ENCODE measurements at places on chromosomes 1 and 21.
A peak's percentile ranks its signal among the peaks of the same experiment; 100 is the strongest.

DNA sequence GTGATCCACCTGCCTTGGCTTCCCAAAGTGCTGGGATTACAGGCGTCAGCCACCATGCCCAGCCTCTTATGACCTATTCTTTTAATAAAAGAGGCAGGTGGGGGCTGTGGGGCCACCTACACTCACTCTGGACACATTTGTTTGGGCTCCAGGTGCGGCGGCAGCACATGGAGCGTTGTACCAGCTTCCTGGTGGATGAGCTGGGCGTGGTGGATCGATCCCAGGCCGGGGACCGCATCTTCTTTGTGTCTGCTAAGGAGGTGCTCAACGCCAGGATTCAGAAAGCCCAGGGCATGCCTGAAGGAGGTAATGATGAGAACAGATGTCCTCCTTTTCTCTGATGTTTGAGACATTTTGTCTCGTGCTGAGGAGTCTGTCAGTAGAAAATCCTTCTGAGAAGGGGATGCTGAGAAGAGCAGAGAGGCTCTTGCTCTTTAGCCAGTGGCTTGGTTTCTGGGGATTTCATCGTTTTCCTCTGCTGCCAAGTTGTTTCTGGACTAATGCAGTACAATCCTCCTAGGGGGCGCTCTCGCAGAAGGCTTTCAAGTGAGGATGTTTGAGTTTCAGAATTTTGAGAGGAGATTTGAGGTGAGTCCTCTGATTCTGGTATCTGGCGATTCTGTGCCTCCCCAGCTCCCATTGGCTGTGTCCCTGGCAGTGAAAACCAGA is 17.9 kb upstream of the MIIP start:
- peak; percentile 42 for DNase-seq

DNA sequence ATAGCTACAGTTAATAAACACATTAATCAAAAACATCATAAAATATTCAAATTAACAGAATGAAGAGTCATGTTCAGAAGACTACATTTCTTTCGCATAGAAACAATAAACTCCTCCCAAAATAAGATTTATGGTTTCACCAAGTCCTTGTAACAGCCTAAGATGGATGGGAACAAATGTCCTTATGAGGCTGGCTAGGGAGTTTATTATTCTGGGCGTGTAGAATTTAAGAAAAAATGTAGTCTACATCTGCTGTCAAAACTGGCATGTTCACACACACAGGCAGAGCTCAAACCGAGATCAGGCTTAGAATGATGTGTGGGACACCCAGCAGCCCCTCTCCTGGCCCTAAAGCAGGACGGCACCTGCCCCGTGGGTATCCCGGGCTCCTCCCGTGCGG is 101.1 kb downstream of the NPHP4 start:
- DNase-seq = peak; percentile 8

GRCh38 chr1:223755992-223756775 is 43.8 kb downstream of the CAPN2 start:
- DNase-seq = no peak

DNA sequence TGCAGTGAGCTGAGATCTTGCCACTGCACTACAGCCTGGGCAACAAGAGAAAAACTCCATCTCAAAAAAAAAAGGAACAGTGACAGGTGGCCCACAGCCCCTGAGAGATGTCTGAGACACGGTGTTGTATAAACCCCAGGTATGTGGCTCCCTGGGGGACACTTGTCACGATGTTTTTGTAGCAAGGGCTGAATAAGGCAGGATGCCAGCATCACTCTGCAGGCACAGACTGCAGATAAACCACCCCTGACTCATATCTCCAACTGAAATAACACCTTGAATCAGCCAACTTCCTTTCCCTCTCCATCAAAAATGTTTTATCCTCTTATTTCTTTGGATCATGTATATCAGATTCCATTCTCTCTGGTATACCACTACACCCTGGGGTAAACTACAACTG is 52.5 kb downstream of the NMNAT2 start:
- DNase-seq = no peak

DNA sequence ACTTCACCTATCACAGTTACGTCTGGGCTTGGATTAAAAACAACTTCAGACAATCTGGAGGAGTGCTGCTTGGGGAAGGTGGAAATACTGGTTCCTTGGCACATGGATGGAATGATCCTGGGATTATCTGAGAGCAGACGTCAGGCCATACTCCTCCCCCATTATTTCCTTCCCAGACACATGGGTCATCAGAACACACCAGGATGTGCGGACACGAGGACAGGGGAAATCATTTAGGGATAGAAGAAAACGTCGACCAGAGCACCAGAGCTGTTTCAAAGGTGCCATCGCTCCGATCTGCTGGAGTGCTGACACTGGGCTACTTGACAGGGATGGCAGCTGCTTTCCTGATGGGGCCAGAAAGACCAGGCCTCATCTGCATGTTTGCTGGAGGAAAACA is 31.8 kb upstream of the ANGPTL7 start:
- DNase-seq = no peak

GRCh38 chr1:234975122-234975940 is 153.3 kb downstream of the TOMM20 start:
- no peak for DNase-seq

GRCh38 chr1:170680428-170680827 is 16.5 kb downstream of the PRRX1 start:
- no peak for DNase-seq

GRCh38 chr1:176670853-176671252 is 207.9 kb downstream of the PAPPA2 start:
- DNase-seq = no peak

DNA sequence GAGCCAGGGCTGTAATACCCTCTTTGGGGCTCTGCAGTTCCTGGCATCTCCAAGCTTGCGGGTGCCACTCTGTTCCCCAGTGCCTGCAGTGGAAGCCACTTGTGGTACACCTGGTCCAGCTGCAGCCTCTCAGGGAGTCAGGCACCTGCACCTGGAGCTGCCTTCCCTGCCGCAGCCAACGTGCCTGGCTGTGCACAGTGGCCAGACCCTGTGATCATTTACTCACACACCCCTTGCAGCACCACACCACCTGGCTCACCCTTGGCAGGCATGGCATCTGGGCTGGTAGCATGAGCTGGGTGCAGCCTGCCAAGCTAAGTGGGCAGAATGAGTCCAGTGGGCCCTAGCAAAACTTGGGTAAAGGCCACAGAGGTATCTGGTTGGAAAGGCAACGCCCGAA is 51.1 kb upstream of the NTPCR start:
- no peak for DNase-seq

DNA sequence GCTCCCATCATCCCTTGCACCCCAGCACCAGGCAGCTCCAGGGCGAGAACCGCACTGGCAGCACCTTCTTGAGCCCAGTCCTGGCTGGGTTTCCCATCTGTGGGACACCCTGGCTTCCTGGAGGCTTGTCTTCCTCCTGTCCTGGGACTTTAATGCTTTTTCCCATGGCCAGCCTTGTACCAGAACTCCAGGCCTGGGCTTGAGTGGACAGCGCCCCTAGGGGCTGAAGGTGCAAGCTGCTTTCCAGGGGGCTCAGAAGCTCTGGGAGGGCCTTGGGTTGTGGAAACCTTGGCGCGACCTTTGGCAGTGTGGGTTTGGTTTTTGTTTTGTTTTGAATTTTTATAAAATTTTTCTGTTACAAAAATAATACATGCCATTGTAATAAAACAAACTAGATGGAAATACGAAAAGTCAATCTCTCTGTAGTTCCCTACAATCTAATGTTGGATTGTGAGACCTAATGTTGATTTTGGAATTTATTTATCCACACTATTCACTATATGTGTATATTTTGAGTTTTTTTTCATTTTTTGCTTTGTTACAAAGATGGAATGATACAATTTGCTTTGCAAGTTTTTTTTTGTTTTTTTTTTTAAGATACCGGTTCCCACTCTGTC is 33.8 kb upstream of the RPL11 start:
- DNase-seq = peak; percentile 74

GRCh38 chr1:228507961-228508652 is 20.9 kb downstream of the RNF187 start:
- DNase-seq = no peak

GRCh38 chr1:161382214-161383019 is 14.7 kb upstream of the CFAP126 start:
- DNase-seq = no peak

DNA sequence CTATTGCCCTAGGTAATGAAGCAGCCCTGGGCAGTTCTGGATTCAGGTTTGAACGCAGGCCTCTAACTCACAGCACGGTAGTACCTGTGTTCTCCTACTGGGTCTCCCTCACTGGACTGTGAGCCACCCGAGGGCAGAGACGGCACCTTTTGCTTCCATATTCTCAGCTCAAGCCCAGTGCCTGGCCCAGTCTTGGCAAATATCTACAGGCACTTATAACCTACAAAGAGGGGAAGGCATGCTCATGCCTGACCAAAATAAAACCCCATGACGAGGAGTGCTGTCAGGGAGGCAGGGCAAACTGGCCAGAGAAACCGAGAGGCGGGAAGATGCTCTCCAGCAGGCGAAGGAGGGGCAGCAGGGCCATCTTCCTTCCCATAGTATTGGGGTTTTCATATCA is 91.1 kb downstream of the DDX20 start:
- peak; percentile 45 for DNase-seq

DNA sequence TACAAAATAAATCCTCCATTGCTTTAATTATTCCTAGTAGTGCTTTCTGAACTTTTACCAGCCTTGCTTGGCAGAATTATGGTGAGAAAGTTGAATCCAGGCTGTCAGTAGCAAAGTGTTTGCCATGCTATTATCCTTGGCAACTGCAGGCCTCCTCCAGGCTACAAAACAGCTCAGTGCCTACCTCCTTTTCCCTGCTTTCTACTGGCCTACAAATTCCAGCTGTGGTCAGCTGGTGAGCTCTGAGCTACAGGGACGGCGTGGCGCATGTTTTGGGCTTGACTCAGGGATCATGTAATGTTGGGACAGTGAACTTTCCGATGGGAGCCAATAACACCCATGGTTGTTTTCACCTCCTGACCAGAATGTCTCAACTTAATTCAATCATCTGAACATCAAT is 456.1 kb upstream of the ADAMTS5 start:
- peak; percentile 77 for DNase-seq

DNA sequence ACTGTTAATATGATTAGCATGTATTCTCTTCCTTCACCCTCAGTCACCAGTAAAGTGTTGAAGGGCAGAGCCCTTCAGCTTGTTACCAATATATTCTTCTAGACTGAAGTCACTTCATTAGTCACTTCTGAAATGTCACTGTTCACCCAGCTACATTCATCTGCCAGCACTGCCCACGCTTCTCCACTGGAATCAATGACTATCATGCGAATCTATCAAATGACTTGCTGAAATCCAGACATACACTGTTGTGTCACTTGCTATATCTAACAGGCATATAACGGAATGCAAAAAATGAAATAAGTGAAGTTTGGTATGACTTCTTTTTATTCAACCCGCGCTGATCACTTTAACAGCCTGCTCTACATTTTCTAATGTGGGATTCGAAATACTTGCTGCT is 16.1 kb downstream of the FH start:
- no peak for DNase-seq

DNA sequence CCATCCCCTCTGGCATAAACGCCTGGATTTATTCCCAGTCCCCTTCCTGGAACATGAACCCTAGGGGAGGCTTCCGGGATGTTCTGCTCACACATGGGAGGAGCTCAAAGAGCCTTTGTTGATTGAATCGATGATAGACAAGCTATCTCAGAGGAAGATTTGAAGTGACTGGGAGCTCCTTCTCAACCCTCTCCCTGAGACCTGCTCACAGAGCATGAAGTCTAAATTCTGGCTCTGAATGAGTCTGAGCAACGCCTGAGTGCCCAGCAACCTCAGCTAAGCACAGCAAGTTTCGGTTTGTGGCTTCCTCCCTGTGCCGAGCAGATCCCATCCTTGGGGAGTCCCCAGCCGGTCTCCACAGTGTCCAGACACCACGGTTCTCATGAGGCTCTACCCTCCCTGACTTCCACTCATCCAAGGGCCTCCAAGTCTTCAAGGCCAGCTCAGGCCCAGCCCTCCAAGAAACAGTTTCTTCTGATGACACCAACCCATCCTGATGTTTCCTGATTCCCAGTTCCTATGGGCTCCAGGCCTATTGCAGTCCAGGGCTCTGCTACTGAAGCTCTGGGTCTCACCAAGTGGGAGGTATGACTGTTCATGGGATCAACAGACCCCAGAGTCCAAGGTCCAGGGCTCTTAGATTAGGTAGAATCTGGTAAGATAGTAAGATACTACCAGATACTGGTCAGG is 190.8 kb downstream of the DYRK1A start:
- DNase-seq = no peak

DNA sequence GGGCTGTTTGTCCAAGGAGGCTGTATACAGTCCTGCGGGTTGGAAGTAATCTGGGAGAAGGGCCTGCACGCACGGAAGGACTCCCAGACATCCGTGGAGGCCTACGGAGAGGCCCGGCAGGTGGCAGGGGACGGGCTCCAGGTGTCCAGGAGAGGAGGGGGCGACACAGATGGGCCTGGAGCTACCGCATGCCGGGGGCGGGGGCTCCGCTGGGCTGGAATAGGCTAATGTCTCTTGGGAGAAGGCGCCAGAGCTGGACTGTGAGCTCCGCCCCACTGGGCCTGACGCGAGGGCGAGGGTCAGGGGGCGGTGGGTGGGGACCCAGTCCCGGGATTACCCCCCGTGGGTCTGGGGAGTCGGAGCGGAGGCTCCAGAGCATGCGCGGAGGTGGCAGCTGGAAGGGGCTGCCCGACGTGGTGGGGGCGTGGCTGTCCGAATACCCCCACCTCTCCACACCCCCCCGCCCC is 659 bp downstream of the AGO1 start:
- DNase-seq = peak; percentile 64

GRCh38 chr1:180255536-180256340 is 25.7 kb downstream of the LHX4 start:
- DNase-seq = no peak

- DNase-seq = no peak
These were observed 43.2 kb downstream of the GJA5 start for GRCh38 chr1:147717051-147717705.

DNA sequence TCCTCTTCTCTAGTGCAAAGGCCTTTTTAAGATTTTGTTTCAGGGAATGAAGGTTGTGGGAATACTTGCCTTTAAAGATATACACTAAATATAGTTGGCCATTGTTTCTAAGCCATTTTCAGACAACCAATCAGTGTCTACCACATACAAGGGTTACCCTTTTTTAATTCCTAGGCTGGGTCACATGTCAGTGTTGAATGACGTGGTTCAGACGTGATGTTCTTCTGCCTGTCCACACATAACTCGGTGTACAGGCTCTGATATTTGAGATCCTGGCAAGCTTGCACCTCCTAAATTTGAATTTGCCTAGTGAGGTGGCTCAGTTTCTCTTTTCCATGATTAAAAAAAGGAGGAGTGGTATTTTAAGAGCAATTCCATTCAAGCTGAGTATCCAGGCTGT is 38.8 kb downstream of the DTL start:
- no peak for DNase-seq

DNA sequence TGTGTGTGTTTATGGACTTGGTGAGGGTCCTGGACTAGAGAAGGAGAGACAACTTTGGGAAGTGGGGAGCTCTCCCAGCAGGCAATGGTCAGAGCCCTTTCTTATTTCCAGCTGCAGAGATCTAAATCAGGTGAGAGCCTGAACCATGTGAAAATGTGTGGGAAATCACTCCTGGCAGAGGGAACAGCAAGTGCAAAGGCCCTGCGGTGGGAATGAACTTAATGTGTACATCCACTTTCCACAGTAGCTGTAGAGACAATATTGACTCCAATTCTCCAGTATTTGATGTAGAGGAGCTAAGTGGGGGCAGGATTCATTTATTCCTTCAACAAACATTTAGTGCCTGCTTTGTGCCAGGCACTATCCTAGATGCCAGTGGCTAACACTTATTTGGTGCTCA is 14.7 kb upstream of the POU3F1 start:
- DNase-seq = no peak

GRCh38 chr1:238370599-238370998 is 479.9 kb upstream of the ZP4 start:
- no peak for DNase-seq

- no peak for DNase-seq
These were observed 81.5 kb downstream of the CAMK2N1 start for GRCh38 chr1:20404466-20404865.

- DNase-seq = no peak
These were observed 5.8 kb downstream of the LINGO4 start for GRCh38 chr1:151799179-151800022.

All from Right ventricle myocardium superior (tissue), 1 donor.